ENCODE measurements at places on chromosomes 2 and 18.

DNA sequence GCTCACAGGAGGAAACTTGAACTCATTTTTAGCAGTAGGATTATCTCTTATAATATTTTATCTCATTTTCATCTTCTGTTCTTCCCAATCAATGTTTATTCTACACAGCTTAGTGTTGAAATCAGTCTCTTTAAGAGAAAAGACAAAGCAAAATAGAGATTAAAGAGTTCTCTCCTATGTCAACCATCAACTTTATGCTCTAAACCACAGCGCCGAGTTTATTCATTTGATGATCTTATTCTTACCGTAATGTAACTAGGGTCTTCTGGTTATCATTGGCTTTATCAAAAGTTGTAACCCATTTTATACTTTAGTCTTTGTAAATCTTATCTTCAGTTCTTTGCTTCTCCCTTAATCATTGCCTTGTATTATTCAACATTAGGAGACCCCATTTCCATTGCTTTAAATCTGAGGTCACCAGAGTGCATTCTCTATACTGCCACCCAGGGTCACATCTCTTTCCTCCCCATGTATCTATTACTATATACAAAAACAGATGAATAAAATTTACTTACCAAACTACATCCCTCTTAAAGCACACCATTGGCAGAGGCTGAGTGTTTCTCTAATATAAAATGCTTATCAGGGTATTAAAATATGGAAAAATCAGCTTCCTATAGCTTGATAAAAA, 22.8 kb upstream of the ERMN start:
- no peak for DNase-seq

DNA sequence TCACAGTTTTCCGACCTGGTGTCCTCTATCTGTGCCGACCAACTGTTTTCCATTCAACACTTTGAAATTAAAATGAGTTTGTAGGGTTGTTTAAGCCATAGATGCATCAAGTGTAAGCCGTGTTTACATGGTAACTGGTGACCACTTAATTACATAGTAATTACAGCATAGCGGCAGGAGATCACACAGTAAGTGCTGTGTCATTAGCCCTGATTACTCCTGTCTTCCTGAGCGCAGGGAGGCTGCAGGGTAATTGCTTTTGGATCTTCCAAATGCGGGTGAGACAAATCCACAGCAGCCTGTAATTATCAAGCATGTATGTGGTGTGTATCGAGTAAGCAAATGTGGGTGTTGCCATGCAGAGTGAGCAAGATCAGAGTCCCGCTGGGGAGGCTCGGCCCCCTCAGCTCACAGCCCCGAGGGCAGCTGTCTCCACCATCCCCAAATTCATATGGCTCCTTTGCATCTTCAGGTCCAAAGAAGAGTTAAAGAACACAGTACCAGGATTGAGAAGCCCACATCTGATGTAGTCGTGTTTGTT, 71.5 kb upstream of the HDAC4 start:
- no peak for DNase-seq

- DNase-seq = no peak
These were observed 2187.6 kb upstream of the CELF4 start for GRCh38 chr18:39753178-39753577.

- no peak for DNase-seq
These were observed 76.2 kb downstream of the STK39 start for GRCh38 chr2:168171059-168171762.

- DNase-seq = peak; percentile 10
These were observed 28.5 kb upstream of the NOSTRIN start for GRCh38 chr2:168773719-168774521.

GRCh38 chr2:64065516-64065915, 46.3 kb upstream of the VPS54 start:
- no peak for DNase-seq

DNA sequence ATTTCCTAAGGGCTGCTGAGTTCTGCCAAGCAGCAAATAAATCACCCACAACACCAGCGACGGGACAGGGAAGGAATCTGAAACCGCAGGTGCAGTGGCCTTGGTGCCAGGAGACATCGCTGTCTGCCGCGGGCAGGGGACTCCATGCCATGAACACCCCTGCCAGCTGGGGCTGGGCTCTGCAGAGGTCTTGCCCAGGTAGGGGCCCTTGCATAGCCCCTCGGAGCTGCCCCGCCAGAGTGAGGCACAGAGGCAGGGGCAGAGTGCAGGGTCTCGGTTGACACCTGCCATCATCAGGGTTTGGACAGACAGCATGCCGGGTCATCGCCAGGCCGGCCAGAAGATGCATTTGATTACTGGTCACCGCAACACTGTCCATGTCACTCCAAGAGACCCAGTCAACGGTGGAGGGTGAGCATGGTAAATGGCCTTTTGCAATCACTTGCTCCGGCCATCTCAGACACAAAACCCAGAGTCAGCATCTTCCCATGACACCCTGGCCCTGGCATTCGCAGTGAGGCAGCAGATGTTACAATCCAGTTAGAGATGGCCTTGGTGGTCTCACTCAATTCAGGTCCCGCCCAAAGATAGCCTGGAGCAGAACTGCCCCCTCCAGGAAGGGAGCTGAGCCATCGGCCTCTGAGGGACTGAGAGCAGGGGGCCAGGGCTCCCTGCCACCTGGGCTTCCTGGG, 255.4 kb downstream of the NDUFA10 start:
- DNase-seq = no peak

DNA sequence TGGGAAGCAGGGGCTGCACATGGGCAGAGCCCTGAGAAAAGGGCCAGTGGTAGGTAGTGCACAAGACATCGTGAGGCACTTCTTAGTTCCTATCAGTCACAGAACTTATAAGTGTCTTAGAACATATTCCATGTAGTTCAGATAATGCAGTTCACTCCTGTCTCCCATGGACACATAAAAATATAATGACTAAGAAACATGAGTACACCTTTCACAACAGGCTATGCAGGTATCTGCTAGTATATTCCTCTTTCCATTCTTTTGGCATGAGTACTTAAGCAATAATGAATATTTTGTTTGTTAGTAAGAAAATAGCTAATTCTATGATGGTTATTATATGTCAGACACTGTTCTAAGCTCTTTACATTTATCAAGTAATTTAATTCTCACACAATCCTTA, 808.4 kb downstream of the BCL11A start:
- DNase-seq = no peak

- DNase-seq = no peak
These were observed 64.7 kb downstream of the KCTD1 start for GRCh38 chr18:26483633-26484032.

DNA sequence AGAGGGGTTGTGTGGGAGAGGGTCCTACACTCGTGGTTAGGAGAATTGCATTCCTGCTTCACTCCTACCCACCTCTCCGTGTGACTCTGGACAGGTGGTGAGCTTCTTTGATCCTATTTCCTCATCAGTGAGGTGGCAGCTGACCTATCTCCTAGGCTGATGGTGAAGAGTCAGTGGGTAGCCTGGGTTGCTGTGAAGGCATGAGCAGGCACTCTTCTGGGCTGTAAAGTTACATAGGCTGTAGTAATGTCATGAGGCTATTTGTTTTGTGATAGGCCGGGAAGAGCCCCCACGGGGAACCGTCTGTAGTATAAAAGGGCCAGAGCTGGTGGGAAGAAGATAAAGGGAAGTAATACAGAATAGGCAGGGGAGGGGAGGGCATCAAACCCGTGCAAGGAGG, 83.8 kb downstream of the TMEM247 start:
- DNase-seq = no peak
